ENCODE measurements at places on chromosomes 7 and 10.

DNA sequence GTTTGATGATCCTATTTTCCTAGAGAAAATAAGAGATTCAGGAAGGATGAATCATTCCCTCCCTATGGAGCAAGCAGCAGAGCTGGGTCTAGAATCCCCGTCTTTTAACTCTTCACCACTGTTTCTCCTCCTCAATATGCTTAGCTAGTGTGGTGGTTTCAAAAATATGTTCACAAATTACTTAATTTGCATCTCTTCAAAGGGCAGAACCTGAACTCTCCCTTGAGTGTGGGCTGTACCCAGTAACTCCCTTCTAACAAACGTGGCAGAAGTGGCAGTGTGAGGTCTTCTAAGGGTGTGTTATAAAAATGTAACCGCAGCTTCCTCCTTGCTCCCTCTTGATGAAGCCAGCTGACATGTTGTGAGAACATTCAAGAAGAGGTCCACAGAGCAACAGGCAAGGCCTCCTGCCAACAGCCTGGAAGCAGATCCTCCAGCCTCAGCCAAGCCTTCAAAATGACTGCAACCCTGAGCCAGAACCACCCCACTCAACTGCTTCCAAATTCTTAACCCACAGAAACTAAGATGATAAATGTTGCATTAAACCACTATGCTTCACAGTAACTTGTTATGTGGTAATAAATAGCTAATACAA lies 36.6 kb downstream of the SRPK2 start:
- DNase-seq: no peak

- no peak for DNase-seq
These were observed 41.7 kb downstream of the CACUL1 start for GRCh38 chr10:118712930-118713634.

DNA sequence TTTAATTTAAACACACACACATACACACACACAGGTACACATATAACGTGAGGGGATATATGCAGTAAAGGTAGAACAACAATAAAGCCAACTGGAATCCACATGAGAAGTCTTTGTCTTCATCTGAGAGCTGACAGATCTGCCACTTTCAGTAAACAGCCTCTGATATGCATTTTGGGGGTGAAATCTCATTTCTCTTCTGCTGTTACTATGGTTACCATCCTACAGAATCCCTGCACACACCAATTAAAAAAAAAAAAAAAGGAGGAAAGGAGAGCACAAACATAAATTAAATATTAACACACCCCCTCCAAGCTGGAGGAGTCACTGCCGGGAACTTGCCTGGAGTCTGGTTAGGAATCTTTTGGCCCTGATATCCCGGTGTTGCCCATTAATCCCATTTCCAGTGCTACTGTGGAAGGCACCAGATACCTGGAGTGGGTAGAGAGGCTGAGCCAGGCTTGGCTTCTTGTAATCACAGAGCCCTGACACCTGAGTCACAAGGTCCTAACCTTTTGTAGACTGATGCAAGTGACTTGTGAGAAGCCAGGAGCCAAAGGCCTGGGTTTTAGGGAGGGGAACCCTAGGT lies 169.1 kb downstream of the LHFPL3 start:
- DNase-seq: no peak

DNA sequence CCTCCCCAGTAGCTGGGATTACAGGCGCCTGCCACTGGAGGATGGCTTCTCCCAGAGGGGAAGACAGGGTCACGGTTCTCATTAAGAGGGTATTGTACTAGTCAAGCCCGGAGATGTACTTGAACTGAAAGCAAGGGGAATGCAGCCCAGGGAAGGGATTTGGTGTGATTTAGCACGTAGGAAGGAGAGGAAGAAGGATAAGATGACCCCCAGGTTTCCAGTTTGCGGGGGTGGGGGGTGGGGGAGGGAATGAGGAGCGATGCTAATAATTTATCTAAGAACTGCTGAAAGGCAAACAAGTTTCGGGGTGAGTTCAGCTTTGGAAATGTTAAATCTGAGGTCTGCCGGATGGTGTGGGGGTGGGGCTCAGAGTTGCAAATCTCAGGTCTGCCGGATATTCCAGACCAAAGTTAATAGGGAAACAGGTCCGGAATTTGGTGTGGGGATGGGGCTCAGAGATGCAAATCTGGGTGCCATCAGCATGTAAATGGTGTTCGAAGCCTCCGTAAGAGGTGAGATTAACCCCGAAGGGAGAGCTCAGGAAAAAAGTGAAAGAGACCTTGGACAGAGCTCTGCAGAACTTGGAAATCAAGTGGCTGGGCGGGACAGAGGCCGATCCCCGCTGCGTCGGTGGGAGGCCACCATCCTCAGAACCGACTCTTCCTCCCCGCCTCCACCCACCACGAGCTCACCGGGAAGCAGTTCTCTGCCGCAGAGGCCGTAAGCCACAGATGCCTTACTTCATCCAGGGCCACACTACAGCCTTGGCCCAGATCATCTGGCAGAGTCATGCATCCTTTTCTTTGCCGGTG lies 1.6 kb upstream of the SEPHS1 start:
- DNase-seq: no peak

DNA sequence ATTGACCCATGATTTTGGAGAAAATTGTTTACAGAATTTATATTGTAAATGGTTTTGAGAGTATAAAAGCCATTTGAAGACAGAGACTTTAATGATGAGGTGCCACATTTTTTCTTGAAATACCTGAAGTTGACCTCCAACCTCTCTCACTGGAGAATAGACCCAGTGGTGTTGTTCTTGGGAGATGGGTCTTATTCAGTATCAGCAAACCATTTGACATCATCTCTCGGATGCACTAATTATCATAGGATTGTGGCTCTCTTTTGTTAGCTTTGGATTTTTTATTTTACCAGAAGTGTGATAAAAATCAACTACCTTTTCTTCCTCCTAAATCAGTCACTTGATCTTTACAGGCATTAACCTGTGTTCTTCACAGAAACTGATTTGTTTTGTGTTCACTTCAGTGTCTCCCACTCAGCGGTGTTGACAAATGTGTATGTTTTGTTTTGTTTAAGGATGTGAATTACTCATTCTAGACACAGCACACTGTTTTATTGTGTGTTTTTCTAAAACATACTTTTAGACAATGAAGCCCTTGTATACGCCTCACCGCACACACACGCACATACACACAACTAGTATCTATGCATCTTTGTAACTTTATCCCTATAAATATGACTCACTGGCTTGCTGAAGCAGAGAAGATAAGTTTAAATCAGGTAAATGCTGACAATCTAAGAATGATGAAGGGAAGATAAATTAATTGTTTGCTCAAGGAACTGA lies 455.6 kb downstream of the INHBA start:
- no peak for DNase-seq

DNA sequence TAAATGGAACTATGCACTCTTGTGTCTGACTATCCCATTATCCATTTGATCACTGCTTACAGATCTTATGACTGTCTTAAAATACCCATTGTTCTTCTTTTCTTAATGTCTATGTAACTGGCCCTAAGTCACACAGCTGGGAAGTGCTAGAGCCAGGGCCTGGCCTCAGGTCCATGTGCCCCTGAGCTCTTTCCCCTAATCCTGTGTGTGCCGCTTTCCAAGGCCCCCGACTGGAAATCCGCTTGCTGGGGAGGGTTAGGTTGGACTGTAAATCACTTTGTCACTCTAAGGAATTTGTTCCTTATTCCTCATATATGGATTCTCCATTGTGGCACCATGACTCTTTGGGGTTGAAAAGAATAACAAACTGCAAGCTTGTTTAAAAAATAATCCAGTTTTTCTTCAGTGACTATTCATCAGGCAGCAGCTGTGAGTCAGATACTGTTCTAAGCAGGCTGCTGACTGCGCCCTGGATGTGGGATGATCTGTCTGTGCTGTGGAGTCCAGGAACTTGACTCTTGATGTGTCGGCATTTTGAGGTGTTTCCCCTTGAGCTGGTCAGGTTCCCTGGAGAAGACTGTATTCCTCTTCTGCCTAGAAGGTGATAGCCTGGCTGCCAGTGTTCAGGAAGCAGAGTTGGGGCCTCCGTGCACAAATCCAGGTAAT lies 236.3 kb downstream of the SDK1 start:
- DNase-seq: no peak

All from pulmonary artery endothelial cell (primary cell).